ENCODE measurements at places on chromosomes 3 and 15.

DNA sequence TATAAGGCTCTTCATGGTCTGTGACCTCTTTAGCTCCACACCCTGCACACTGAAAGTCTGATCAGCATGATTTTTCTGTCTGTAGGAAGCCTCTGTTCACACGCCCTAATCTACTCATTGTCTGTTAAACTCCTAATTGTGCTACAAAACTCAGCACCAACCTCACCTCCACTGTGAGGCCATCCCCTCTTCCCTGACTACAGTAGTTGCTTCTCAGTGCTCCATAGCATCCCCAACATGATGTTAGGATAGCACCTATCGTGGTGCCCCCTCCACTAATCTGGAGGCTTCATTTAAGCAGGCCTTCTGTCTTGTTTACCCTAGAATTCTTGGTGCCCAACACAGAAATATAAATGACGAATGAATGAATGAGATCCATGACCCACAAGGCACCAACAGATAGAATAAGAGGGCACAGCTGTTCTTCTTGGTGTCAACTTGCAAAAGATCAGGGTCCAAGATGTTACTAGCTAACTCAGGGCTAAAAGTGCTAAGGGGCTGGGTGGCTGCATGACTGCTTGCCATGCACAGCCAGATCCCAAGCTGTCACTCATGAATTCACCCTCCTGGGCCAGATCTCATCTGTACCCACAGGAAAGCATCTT lies 55.2 kb upstream of the HEG1 start:
- no peak for DNase-seq

DNA sequence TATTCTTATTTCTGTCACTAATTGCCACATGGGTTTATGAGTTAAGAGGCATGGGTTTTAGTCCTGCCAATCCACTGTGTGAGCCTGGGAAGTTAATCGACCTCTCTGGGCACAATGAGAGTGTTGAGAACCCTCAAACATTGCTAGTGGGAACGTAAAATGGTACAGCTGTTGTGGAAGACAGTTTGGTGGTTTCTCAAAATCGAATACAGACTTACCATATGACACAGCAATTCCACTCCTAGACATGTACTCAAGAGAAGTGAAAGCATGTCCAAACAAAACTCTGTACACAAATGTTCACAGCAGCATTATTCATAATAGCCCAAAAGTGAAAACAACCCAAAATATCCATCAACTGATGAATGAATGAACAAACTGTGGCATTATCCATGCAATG lies 5.7 kb upstream of the GNB5 start:
- DNase-seq, result no peak

DNA sequence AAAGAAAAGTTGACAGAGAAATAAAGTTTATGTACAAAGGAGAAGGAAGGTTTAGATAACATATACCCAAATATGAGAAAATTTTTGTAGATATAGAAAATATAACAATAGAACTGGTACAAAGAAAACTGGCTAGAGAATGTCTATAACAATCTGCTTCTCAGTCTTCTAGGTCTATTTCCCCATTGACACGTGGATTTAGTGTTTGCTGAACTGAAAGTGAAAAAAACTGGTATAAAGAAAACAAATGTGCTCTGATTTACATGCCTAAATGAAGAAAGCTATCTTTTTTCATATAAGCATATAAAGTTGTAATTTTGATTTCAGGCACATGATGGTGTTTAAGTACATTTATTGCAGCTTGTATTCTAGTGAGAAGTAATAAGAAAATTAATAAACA lies 9.8 kb downstream of the KCNMB2 start:
- DNase-seq, result no peak

DNA sequence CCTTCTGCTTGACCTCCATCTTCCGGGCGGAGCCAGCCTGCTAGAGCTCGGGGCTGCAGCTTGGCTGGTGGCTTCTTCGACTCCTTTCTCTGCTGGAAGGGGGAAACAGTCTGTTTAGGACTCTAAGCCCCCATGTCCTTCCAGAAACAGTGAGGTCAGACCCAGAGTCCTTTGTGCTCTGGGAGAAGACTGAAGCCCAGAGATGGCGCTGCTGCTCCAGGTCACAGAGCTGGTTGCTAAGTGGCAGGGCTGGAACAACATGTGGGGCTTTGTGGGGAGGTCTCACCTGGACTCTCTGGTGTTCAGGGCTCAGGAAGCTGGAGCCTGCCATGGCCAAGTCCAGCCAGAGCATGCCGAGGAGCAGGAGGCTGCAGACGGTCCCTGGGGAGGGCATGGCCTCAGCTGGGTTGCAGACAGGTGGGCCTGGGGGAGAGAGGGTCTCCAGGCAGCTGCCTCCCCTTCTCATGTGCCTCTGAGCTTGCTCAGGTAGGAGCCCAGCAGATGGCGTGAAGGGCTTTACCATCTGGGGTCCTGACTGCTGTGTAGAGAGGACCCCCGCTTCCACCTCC lies 2.9 kb downstream of the GHRL start:
- no peak for DNase-seq

DNA sequence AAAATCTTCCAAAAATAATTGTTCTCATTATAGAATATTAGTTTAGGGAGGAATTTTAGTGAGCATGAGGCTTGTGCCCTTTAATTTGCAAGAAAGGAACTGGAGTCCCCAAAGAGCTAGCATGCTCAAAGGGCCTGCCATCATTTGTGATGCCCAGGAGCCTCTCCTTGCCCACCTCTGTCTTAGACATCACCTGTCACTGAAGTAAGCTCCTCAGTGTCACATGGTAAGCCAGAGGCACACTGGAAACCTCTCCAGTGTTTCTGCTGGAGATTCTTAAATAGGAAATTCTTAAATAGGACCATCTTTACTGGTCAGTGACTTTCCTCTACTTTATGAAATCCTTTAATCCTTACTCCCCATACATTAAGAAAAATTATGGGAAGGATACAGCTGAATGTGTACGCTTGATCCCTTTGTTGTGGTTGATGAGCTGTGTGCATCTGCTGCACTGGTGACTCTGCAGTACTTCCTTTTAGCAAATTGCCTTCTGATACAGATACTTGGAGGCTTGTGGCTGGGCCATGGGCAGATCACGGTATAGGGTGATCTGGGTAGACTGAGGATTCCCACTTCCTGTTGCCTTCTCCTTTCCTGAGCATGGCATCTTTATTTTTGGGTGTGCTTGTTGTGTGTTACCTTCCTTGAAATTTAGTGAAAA lies 197.4 kb downstream of the KLHL25 start:
- DNase-seq, result no peak

- no peak for DNase-seq
These were observed 541.2 kb downstream of the RBMS3 start for GRCh38 chr3:29822071-29822470.
